ENCODE measurements at places on chromosomes 6 and 20. TPM values are rescaled to one million over a fixed set of nuclear protein-coding genes. Genes with fewer than 3 reads are reported as not detected.

DNA sequence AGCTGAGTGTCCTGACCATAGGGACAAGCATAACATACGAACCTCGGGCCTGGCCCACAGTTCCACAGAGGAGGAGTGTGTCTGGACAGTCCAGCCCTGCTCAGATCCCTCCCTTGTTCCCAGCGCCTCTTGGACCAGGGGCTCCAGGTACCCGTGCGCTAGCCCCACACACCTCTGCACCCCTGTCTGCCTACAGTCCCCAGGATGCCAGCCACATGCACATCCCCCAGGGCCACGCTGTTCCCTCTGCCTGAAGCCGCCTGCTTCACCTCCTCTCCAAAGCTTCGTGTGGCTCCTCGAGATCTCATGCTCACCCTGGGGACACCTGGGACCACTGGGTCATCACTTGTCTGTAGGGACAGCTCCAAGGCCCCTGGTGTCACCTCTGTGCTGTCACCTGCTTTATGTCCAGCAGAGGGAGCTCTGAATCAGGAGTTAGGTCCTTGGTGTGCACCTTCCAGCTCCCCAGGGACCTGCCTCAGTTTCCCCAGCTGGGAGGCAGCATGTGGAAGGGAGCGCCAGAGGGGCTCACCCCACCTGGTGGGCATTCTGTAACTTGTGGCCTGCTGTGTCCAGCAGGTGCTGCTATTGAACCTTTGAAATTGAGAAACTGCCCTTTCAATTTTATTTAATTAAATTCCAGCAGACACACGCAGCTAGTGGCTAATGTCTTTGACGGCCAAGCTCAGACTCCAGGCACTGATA is 7.3 kb upstream of the YTHDF1 start:
- peak; percentile 63 for DNase-seq

- no peak for DNase-seq
These were observed 131.2 kb downstream of the SH3BGRL2 start for GRCh38 chr6:79762370-79762769.

DNA sequence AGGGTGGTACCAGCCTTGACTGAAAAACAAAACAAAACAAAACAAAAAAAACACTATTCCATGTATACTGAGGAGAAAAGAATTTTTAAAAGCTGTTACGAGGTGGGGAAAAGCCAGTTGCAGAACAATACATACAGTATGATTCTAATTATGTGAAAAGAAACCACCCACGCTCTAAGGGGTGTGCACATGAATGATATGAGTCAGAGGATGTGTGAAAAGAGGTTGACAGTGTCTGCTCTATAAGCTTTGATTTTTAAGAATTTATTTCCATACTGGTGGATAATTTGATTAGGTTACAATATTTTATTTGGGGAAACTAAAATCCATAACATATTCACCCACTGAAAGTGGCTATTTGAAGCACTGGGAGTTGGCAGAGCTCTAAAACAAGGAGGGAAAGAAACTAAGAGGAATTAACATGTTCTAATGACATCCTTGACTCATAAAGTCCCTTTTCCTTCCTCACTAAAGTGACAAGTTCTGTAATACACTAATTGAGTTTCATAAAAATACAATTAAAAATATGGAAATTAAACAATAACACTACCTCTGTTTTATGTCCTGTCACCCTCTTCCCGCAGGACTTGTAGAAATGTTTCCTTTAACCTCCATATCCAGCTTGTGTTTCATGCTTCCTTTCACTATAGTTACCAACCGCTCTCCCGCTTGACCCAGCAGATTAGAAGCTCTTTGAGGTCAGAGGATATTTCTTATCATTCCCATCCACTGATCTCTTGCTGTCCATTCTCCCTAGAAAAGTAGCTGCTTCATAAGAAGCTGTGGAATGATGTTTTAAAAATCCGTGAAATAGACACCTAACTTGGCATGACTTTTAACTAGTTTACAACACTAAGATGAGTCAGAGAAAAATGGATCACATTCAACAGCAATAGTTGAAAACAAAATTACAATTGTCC is 118.6 kb upstream of the CCDC28A start:
- DNase-seq: peak; percentile 52

Gene RBPJL
- not detected for total RNA-seq

Gene ABCC10
- 52.0 TPM for total RNA-seq
